ENCODE measurements at places on chromosomes 2 and 18. TPM values are rescaled to one million over a fixed set of nuclear protein-coding genes. Genes with fewer than 3 reads are reported as not detected.

TMEM182 gene
- 1.3 TPM for total RNA-seq

SIX3 gene
- not detected for total RNA-seq

FZD7 gene
- 0.19 TPM for total RNA-seq

DNER gene
- total RNA-seq, result not detected

RTP5 gene
- not detected for total RNA-seq

FBLN7 gene
- total RNA-seq, result 2.4 TPM

NLRC4 gene
- total RNA-seq, result not detected

ABCA12 gene
- total RNA-seq, result under 0.01 TPM

RNF125 gene
- total RNA-seq, result 4.3 TPM

GBX2 gene
- total RNA-seq, result 1.1 TPM

CXCR4 gene
- total RNA-seq, result 57.4 TPM

TMEM247 gene
- total RNA-seq, result not detected

ACTG2 gene
- total RNA-seq, result not detected

KIDINS220 gene
- 69.6 TPM for total RNA-seq

RND3 gene
- 53.1 TPM for total RNA-seq

TCF23 gene
- not detected for total RNA-seq

NEB gene
- total RNA-seq, result 1.2 TPM

RIT2 gene
- total RNA-seq, result not detected

TCF7L1 gene
- 8.5 TPM for total RNA-seq

CFAP53 gene
- 0.14 TPM for total RNA-seq

CRYGC gene
- not detected for total RNA-seq

LHCGR gene
- not detected for total RNA-seq

ST6GAL2 gene
- total RNA-seq, result not detected

PTPRN gene
- not detected for total RNA-seq

TEX44 gene
- total RNA-seq, result not detected

CYTIP gene
- not detected for total RNA-seq

ARMC9 gene
- 19.9 TPM for total RNA-seq

SYT4 gene
- total RNA-seq, result not detected

NAT8 gene
- total RNA-seq, result not detected

CABYR gene
- 3.1 TPM for total RNA-seq

REEP1 gene
- 13.4 TPM for total RNA-seq

LIMS3 gene
- 9.4 TPM for total RNA-seq

GREB1L gene
- 10.1 TPM for total RNA-seq

NCKAP5 gene
- total RNA-seq, result 0.05 TPM

SERPINB4 gene
- not detected for total RNA-seq

UGT1A1 gene
- total RNA-seq, result not detected

COL4A4 gene
- total RNA-seq, result 0.05 TPM

HOXD4 gene
- total RNA-seq, result 8.8 TPM

NPAS2 gene
- 8.3 TPM for total RNA-seq

XIRP2 gene
- not detected for total RNA-seq
